ENCODE measurements at places on chromosomes 1 and 21.

DNA sequence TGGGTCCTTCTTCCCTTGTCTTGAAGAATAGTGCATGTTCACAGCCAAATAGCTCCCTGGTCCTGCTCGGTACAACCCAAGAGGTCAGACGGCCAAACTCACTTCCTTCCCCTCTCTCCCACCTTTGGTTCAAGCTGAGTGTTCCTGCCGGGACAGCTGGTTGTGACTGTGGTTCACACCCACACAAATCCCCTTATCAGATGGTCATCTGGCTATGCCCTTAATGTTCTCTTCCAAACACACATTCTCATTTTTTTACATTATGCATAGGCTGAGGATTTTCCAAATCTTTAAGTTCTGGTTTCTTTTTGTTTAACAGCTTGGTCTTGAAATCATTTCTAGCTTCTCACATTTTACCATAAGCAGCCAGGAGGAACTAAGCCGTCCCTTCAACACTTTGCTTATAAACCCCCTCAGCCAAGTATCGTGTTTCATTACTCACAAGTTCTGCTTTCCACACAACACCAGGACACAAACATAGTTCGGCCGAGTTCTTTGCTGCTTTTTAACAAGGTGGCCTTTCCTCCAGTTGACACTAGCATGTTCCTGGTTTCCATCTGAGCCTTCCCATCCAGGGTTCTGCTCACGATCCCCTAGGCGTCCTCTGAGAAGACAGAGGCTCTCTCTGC is 19.7 kb upstream of the TSPEAR start:
- no peak for DNase-seq

DNA sequence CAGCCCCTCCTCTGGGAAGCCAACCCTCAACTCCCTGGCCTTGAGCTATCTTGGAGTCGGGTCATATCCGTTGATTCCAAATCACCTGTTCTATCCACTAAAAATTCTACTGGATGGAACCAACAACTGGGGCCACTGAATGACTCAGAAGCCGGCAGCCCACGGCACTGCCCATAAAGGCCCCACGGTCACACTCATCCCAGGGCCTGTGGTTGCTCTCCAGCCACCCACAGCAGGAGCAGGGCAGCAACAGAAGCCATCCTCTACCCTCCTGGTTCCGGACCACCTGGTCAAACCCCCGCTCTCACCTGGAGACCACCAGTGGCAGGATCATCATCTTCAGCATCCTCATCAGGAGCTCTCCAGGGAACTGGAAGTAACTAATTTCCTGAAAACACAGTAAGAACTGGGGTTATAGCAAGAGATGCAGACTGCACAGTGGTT is 8.4 kb downstream of the SLC1A7 start:
- no peak for DNase-seq

GRCh38 chr1:59485949-59486348 is 189.1 kb downstream of the FGGY start:
- no peak for DNase-seq

- no peak for DNase-seq
These were observed 73.6 kb downstream of the SKI start for GRCh38 chr1:2301607-2302291.

DNA sequence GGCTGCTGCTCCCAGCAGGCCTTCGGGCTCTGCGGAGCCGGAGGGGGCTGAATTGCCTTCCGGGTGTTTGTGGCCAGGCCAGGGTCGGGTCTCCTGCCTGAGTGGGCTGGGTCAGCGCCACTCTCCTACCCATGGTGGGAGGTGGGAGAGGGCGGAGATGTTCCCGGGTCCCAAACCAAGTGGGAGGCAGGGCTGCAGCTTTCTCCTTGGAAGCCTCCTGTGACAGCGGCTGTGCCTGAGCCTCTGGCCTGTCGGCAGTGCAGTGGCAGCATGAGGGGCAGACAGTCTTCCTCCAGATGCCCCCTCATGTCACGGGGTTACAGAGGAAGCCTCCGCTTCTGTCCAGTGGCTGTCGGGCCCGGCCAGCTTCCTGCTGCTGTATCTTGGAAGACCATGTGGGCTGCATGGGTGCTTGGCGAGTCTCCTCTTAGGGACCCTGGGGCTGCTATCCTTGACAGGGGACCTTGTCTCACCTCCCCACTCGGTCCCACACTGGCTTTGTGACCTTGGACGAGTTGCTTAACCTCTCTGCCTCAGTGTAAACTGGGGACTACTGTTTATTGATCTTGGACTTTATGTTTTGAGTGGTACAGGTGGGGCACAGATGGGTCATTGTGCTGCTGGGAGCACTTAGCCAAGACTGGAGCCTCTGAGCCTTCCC is 4.3 kb downstream of the SKI start:
- no peak for DNase-seq

GRCh38 chr1:198669771-198670170 is 30.9 kb downstream of the PTPRC start:
- no peak for DNase-seq

- no peak for DNase-seq
These were observed 235.6 kb downstream of the OMA1 start for GRCh38 chr1:58310881-58311280.

GRCh38 chr1:55088413-55088812 is 49.1 kb downstream of the PCSK9 start:
- DNase-seq: no peak

- no peak for DNase-seq
These were observed 2.8 kb upstream of the S100B start for GRCh38 chr21:46607636-46608035.

DNA sequence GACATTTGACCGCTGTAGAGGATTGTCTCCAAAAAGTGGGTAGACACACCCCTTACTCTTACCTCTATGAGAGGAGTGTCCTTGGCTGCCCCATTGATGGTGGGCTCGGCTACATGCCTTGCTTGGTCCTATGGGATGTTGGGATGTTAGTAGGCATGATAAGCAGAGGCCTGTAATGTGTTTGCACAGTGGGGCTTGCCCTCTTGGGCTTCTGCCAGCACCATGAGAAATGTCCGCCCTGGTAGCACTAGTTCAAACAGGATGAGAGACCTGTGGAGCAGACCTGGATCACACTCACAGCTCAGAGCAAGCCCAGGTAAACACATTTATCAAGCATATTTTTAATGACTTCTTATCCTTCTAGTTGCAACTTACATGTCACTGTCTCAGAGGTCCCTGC is 54.2 kb downstream of the SH3GLB1 start:
- no peak for DNase-seq

All from prostate gland (tissue), 2 donors.